ENCODE measurements at places on chromosomes 2 and 18.

GRCh38 chr2:149330127-149331022 lies at the start of gene LYPD6:
Gene LYPD6, plus strand, starts transcription at chr2:149330587. Its CDS starts 107,122 bp downstream, at chr2:149437709.
- peak; percentile 86 for DNase-seq

DNA sequence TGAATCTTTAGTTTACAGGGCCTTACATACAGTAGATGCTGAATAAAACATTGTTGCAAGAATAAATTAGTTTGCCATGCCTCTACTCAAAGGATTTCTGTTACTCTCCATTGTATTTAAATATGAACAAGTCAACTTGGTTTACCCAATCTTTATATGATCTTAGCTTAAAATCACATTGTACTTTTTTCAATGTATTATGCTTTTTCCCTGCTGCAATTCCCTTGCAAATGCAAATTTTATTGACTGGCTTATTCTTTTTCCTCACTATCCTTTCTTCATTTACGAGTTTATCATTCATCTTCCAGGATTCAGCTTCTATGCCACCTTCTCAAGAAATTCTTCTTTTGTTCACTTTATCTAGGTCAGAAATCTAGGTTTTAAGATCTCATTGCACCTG lies 571.4 kb upstream of the ZNF804A start:
- no peak for DNase-seq

- DNase-seq = no peak
These were observed 103.5 kb downstream of the NOL4 start for GRCh38 chr18:34121200-34121721.

DNA sequence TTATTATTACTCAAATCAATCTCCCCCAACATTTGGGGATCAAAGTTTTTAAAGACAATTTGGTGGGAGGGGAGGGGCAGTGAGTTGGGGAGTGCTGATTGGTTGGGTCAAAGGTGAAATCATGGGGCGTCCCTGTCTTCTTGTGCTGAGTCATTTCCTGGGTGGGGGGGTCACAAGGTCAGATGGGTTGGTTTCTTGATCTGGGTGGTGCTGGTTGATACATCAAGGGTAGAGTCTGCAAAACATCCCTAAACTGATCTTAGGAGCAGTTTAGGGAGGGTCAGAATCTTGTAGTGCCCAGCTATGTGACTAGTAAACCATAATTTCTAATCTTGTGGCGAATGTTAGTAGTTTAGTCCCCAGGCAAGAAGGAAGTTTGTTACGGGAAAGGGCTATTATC lies 67.4 kb downstream of the MOGAT1 start:
- DNase-seq = no peak

DNA sequence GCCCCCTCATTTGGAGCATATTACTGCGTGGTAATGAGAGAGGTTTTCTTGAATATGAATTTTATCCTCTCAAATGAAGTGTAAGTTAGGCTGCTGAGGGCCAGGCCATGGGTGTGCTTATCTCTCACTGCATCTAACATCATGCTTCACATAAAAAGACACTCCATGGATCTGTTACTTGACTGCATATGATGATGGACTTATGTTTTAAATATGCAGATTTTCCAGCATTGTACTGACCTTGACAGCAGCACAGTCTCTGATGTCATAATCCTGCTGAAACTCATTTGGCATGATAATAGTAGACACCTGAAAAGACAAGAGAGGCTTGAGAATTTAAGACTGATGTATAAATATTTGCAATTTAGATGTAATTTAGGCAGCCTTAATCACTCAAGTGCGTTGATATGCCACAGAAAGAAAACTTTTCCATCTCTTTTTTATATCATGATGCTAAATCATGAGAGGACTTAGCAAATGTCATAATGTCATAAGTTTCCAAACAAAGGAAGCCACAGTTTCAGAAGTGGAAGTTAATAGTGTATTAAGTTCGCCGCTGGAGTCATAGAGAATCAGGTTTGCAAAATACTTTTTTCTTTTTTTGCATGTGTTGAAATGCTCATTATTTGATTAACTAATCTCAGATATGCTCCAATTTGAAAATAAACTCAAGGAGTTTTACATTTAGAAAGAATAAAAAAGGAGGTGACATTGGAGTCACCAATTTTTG lies 62.7 kb upstream of the CD302 start:
- DNase-seq = no peak

GRCh38 chr18:43819873-43820272 lies 542.6 kb upstream of the SYT4 start:
- no peak for DNase-seq

DNA sequence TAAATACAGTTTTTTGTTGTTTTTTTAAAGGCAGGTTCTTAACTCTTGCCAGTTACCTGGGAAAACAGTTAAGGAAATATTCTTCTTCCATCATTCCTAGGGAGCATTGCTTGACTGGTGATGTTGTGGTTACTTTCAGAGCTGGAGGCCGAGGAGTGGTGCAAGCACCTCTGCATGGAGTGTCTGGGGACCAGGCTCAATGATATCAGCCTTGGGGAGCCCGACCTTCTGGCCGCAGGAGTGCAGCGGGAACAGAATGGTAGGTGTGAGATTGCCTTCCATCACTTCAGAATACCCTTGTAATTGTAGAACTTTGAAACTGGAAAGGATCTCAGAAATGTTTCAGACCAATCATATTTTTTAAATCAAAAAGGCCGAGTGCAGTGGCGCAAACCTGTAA lies 270.1 kb downstream of the CD226 start:
- no peak for DNase-seq

DNA sequence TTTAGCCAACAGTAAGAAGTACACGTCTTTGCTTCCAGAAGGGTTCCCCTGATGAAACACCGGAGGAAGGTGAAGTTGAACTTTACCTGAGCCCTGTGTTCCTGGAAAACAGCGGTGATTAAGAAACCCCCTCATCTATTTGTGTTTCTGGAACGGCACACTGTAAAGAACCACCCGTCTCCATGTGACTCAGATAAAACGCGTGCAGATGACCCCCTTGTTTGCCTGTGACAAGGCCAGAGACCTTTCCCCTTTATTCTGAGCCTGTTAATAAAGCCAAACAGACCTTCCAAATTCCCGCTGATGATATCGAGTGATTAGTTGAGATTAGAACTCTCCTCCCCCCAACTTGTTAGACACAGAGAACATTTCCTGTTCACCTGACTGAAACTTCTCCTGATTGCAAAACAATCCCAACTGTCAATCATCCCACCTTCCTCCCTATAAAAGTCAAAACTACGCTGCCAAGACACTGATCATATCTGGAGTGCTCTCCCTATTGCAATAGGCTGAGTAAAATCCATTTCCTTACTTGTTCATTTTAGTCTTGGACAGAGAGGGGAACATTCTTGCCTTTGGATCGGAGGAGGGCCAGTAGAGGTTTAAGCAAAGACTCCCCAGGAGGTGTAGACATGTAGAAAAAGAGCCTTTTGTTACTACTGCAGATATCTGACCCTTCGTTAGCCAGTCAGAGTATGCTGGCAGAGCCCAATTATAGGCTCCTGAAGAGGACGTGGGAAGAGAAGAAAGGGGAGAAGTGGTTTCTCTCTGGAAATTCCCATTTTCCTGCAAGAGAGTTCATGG lies 914 bp upstream of the IWS1 start:
- DNase-seq = no peak

DNA sequence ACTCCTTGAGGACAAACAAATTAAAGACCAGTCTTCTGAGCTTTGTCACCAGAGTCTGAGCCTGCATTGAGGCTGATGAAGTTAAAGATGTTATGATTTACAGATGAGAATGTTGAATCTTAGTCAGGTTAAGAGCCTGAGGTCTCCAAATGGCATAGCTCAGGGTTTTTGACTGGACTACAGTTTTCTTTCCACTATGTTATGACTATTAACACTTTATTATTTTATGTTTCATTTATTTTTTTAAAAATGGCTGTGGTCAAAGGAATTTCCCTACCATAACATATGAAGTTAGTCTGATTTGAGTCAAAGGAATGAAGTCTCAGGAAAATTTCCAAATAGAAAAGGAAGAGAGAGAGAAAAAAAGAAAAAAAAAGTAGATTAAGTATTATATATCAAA lies 39.7 kb upstream of the CWC22 start:
- no peak for DNase-seq

- DNase-seq = no peak
These were observed 410.6 kb upstream of the FIGN start for GRCh38 chr2:164146441-164146840.

DNA sequence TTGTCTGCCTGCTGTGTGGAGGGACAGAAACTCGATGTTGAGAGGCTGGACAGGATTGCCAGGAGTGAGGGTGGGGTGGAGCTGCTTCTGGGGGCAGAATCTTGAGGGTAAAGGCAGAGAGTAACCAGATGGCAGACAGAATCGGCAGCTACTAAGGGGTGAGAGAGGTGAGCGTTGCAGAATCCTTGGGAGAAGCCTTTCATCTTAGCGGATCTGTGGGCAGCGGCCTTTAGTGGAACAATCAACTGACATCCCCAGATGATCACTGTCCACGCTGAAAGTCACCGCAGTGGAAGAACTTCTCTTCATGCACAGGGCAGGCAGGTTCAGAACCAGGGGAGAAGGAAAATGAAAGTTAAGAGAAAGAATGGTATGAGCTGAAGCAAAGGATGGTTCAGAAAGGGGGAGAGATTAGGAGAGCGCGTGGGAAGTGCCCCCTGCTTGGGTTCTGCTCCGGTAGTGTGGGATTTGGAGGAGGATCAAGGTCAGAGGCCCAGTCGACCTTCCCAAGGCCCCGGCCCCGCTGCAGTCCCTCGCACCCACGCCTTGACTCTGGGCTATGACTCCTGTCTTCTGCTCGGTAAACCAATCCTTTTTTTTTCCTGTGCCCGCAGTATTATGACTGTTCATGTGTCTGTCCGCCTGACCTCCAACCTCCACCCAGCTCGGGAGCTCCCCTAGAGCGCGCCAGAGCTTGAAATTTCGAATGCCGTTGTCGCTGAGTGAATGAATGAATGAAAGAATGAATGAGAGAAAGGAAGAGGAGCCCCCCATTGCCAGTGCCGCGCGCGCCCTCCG lies 584 bp downstream of the BOLA3 start:
- no peak for DNase-seq

GRCh38 chr2:9741110-9741509 lies 102.2 kb upstream of the TAF1B start:
- DNase-seq = no peak

GRCh38 chr2:218516614-218517013 lies 51.5 kb downstream of the USP37 start:
- no peak for DNase-seq

GRCh38 chr2:10378189-10378588 lies 69.9 kb downstream of the ODC1 start:
- DNase-seq = no peak

GRCh38 chr18:57585855-57586250 lies 649 bp downstream of the FECH start:
- DNase-seq = no peak

DNA sequence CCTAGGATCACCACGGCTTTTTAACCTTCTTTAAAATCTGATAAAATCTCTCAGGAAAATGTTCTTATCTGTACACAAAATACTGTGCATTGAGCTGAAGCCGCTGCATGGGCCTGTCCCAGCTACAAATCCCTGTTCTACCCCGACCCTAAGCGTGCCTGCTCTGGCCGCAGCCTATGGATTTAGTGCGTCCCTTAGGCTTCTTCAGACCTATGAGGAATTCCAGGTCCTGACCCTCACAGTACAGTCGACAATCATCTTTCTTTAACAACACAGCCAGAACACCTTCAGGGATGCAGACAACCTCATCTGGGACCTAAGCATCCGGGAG lies 477 bp upstream of the WDCP start:
- DNase-seq = no peak

GRCh38 chr2:95024960-95025405 lies 525 bp upstream of the MAL start:
- DNase-seq = peak; percentile 67

- no peak for DNase-seq
These were observed 122.4 kb downstream of the NDUFA10 start for GRCh38 chr2:239902749-239903201.

DNA sequence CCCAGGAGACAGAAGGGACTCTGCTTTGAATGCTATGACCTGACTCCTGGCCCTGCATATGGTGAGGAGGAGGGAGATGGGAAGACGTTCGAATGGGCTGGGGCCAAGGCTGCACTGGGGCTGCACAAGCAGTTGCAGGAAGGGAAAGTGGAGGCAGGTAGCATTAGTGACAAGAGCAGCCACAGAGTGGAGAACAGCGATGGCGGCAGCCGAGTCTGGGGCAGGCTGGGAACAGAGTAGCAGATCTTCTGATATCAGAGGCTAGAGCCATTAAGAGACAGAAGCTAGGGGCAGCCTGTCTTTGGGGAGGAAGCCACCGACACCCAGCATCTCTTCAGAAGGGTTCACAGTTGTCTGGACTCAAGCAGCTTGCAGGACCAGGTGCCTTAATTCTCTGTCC lies 50.1 kb downstream of the ST3GAL5 start:
- DNase-seq = no peak

- DNase-seq = no peak
These were observed 94.9 kb upstream of the CTDP1 start for GRCh38 chr18:79584491-79585394.

DNA sequence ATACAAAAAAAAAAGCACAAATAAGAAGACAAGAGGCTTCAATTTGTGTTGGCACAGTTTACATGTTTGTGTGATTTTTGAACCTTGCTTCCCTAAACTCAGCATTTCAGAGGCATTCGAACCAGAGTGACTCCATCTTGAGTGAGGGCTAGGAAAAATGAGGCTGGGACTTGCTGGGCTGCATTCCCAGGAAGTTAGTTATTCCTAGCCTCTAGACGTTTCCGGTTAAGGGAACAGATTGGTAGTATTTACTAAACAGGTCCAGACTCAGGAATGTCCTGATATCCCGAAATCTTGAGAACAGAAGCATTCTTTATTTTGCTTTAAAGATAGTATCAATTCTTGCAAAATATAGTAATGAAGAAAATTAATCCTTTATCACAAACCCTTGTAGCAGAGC lies 46.7 kb downstream of the RIT2 start:
- no peak for DNase-seq

GRCh38 chr2:48414980-48415835 lies 114.7 kb upstream of the STON1 start:
- DNase-seq = peak; percentile 84

DNA sequence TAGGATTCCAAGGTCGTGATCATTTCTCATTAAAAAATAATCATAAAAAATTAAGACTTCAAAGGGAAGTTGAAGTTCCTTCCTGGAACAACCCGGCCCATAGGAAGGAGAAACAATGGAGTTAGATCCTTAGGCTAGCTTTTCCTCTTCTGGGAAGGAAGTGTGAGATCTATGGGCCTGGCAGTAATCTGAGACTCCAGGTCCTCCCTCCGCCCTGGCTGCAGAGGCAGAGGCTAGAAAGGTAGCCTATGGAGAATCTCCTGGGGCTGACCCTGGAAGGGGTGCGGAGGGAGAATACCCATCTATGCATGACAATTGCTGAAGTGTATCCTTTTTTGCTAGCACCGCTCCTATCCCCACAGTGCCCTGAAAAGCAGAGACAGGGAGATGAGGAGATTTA lies 37.9 kb downstream of the TRIB2 start:
- no peak for DNase-seq

All from midbrain (tissue), 1 donor.